Suppressor macrophage (primary cell): ENCODE measurements at places on chromosomes 13 and 19.
A peak's percentile ranks its signal among the peaks of the same experiment; 100 is the strongest.

- no peak for DNase-seq
Observed at GRCh38 chr13:45928176-45928575, 76.6 kb upstream of the SIAH3 start.

- peak; percentile 76 for DNase-seq
Observed at GRCh38 chr19:42254089-42254849, 659 bp downstream of the ERF start.

- DNase-seq, result peak; percentile 92
Observed at GRCh38 chr19:35495107-35496064, 5.1 kb upstream of the KRTDAP start.

GRCh38 chr19:45094137-45094536, 1.2 kb downstream of the PPP1R37 start:
- DNase-seq, result peak; percentile 24

DNA sequence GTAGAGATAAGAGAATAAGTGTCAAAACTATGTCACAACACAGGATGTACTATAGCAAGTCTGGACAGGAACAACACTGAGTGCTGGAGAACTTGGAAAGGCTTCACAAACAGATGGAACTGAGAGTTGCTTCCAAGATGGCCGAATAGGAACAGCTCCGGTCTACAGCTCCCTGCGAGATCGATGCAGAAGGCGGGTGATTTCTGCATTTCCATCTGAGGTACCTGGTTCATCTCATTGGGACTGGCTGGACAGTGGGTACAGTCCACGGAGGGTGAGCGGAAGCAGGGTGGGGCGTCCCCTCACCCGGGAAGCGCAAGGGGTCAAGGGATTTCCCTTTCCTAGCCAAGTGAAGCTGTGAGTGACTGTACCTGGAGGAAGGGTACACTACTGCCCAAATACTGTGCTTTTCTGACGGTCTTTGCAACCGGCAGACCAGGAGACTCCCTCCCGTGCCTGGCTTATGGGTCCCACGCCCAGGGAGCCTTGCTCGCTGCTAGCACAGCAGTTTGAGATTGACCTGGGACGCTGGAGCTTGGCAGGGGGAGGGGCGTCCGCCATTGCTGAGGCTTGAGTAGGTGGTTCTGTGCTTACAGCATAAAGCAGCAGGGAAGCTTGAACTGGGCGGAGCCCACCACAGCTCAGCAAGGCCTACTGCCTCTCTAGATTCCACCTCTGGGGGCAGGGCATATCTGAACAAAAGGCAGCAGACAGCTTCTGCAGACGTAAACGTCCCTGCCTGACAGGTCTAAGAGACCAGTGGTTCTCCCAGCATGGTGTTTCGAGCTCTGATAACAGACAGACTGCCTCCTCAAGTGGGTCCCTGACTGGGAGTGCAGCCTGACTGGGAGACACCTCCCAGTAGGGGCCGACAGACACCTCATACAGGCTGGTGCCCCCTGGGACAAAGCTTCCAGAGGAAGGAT, 46.0 kb downstream of the USP12 start:
- DNase-seq, result no peak

DNA sequence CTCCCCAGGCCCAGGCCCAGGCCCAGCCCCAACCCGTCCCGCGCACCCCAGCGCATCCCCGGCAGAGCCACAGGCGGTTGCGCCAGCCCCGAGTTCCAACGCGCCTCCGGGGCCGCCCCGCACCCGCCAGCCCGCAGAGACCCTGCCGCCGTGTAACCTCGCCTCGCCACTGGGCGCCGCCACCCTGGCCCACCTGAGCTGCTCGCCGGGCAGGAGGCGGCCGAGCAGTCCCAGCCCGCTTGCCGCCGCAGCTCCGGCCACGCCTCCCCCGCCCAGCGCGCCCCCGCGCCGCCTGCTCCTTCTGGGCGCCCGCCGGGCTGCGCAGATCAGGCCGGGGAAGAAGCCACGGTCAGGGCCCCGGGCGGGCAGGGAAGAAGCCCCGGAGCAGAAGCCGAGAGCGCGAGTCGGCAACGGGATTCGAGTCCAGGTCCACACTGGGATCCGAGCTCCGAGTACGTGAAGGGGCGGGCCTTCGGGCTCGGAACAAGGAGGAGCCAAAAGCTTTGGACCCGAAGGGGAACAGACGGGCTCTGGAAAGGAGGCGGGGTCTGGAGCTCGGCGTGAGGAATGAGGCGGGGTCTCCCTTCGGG, at the start of gene MBOAT7:
TSS of gene MBOAT7 (minus strand) at position 436 of the 590 bp plus-strand sequence. CDS start 1,072 bp downstream, outside the sequence.
- DNase-seq, result no peak

GRCh38 chr19:50362656-50363424, 2.6 kb downstream of the NAPSA start:
- no peak for DNase-seq

DNA sequence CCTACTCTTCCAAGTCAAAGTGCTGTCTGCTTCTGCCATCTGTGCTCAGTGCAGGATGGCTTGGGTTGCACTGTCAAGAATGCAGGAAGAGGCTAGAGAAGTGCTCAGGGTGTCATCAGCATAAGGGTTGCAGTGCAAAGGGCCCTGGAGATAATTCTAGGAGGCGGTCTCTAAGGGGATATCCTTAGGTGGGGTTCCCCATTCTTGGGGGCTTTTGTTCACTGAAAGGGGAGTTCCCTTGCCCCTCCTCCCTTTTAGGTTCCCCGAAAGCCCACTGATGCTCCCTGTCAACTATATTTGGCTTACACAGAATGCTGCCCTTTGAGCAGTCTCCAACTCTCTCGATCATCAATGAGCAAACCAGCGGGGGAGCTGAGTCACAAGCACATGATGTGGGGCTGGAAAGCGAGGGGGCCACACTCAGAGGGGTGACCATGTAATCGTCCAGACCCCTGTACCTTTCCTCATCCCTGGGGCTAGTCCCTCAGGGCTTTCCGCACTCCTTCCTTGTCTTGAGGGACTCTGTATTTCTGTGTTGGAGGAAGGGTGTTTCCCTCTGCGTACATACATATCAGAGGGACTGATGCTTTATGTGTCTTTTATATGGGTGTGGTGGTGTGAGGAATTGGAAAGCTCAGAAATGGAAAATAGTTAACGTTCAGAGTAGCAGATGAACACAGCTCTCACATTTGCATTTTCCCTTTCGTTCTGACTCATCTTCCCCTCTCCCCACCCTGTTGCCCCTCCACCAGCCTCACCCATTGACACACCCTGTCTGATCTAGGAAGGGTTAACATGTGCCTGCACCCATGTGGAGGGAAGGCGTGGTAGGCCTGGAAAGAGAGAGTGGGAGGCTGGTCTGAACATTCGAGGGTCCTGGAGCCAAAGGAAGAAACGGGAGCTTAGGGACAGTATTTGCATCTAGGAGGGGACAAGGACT, 6.7 kb downstream of the ZBTB32 start:
- DNase-seq, result no peak

- DNase-seq, result no peak
Observed at GRCh38 chr13:27038323-27038722, 133.3 kb downstream of the USP12 start.

- DNase-seq, result no peak
Observed at GRCh38 chr13:95564091-95564490, 11.6 kb downstream of the CLDN10 start.
